ENCODE measurements at places on chromosomes 12 and 14.

- DNase-seq, result no peak
Observed at GRCh38 chr14:103315351-103315911, 18.6 kb upstream of the EIF5 start.

- no peak for DNase-seq
Observed at GRCh38 chr12:85559127-85559526, 277.1 kb downstream of the RASSF9 start.

DNA sequence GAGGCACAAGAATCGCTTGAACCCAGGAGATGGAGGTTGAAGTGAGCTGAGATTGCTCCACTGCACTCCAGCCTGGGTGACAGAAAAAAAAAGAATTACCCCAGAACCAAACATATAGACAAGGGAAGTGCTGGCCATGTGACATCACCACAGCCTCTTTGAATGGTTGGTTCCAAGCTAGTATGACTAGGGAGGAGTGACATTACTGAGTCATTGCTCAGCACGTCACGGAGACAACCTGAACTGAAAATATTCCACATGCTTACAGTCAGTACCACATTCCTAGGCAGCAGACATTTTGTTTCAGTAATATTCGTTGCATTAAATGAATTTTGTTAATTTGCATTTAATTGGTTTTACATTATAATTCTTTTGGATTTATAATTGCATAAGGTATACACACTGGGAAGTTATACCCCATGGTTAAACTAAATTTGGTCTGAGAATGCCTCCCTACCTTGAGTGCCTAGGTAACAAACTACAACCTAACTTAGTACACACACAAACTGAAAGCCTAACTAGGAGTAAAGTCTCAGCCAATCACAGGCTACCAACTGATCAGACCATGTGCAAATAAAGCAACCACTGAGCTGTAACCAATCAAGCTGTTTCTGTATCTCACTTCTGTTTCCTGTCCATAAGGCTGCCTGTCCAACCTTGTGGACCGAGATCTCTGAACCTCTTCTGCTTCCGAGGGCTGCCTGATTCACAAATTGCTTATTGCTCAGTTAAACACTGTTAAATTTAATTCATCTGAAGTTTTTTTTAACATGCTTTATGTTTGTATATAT, 164.4 kb downstream of the CAND1 start:
- peak; percentile 57 for DNase-seq

- DNase-seq, result no peak
Observed at GRCh38 chr12:48021485-48022179, 17.4 kb upstream of the COL2A1 start.

GRCh38 chr12:43669373-43669772, 89.2 kb downstream of the PUS7L start:
- no peak for DNase-seq

- DNase-seq, result no peak
Observed at GRCh38 chr12:26599096-26599695, 233.8 kb downstream of the ITPR2 start.

DNA sequence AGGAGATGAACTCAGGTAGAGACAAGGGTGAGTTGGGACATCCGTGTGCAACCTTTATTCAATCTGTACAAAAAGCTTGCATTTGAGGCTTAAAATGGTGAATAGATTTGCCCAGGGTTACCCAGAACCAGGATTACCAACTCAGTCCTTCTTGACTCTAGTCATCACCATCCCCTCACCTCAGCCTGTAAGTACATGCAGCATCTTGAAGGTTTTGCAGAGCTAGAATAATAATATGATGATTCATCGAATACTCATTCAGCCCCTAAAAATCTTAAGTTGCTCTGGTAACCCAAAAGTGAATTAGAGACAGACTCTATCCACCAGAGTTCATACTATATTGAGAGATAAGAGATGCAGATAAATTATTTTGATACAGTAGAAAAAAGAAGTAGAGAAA, 90.3 kb downstream of the NKX2-1 start:
- DNase-seq, result no peak

- DNase-seq, result no peak
Observed at GRCh38 chr12:44748950-44749468, 127.1 kb downstream of the NELL2 start.

DNA sequence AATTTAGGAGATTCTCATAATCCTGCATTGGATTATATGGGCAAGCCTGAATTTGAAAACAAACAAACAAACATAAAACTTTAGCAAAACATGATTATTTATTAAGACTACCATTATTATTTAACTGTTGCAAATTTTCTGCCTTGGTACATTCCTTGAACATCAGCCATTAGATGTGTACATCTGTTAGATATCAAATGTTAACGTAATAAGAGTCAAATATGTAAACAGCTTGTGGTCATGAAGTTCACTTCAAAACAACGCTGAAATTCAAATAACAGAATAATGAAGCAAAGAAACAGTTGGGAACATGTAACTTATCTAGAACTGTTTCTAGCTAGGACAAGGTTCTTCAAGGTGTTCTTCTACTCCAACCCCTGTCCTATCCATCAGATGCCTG, 14.3 kb upstream of the TMX1 start:
- no peak for DNase-seq

DNA sequence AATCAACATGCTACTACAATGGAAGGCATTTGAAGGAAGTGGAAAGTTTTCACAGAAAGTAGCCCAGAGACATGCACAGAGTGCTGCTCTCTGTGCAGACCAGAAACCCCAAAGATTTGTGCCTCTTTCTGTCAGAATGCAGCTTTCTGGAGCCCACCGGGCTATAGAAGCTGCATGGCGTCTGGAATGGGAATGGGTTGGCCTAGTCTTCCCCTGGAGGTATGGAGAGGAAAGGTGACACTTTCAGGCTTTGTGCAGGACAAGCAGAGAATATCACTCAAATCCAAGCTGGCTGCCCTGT, 21.3 kb upstream of the ZFP36L1 start:
- no peak for DNase-seq

GRCh38 chr12:43883748-43884147, 47.9 kb downstream of the TMEM117 start:
- no peak for DNase-seq

- no peak for DNase-seq
Observed at GRCh38 chr12:11897923-11898322, 172.8 kb upstream of the BCL2L14 start.

GRCh38 chr12:122003651-122004611, 17.8 kb upstream of the BCL7A start:
- DNase-seq, result no peak

DNA sequence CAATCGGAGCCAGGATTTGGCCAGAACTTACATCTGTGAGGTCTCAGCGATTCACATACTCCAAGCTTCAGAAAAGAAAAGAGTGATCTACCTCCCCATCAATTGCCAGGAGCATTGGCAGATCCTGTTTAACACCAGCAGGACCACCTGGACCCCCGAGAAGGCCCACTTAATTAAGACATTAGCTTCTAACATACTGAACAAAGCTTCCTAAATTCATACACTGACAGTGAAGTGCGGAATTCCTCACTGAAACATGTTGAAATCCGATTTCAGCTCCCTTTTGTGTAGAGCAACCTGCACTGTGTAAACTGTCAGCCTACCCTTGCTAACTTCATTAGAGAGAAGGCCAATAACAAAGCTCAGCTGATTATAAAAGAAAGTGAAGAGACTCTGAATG, 274.0 kb downstream of the NOVA1 start:
- DNase-seq, result no peak

- DNase-seq, result no peak
Observed at GRCh38 chr14:75702122-75702521, 41.1 kb downstream of the TTLL5 start.

- no peak for DNase-seq
Observed at GRCh38 chr12:12999271-12999958, 650 bp downstream of the HEBP1 start.

- DNase-seq, result no peak
Observed at GRCh38 chr14:60514378-60514740, 5.4 kb downstream of the SIX6 start.

DNA sequence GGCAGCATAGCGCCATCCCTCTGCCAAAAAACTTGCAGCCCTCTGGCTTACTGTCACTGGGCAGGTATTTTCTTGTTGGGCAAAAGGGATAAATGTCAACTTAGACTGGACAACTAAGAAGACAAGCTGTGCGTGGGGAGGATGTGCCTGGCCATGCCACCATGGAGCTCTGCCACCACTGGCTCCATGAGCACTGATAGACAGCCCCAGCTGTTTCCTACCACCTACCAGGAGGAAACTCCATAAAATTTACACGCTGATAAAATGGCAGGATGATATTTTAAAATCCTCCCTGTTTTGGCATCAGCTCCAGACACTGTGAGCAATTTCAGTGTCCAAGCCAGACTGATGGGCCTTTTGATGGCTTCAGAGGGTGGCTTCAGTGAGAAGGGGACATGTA, 7.1 kb upstream of the GALNT16 start:
- DNase-seq, result no peak

- no peak for DNase-seq
Observed at GRCh38 chr12:32398816-32399369, 465 bp upstream of the FGD4 start.

GRCh38 chr12:24561411-24561871, 387.5 kb downstream of the BCAT1 start:
- peak; percentile 67 for DNase-seq

DNA sequence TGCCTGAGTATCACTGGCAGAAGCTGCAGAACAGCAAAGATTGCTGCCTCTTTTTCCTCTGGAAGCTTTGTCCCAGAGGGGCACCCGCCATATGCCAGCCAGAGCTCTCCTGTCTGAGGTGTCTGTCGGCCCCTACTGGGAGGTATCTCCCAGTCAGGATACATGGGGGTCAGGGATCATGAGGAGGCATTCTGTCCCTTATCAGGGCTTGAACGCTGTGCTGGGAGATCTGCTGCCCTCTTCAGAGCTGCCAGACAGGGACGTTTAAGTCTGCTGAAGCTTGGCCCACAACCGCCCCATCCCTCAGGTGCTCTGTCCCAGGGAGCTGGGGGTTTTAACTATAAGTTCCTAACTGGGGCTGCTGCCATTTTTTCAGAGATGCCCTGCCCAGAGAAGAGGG, 20.3 kb downstream of the CLEC2B start:
- no peak for DNase-seq

DNA sequence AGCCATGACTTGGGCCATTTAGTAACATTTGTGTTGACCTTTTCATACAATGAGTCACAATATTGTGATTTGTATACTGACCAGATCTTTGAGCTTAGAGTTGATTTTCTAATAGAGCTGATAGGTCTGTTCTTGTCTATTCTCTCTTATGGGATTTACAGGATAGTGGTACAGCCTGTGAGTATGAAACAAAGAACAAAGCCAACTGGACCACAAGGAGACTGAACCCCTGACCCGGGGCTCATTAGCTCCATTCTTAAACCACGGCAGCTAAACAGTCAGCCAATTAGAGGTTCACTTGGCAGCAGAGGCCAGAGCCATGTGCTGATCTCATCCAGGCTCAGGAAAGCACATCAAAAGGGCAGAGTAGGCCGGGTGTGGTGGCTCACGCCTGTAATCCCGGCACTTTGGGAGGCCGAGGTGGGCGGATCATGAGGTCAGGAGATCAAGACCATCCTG, 59.1 kb upstream of the GNPNAT1 start:
- peak; percentile 94 for DNase-seq

GRCh38 chr12:67757651-67758050, 109.1 kb downstream of the DYRK2 start:
- no peak for DNase-seq

DNA sequence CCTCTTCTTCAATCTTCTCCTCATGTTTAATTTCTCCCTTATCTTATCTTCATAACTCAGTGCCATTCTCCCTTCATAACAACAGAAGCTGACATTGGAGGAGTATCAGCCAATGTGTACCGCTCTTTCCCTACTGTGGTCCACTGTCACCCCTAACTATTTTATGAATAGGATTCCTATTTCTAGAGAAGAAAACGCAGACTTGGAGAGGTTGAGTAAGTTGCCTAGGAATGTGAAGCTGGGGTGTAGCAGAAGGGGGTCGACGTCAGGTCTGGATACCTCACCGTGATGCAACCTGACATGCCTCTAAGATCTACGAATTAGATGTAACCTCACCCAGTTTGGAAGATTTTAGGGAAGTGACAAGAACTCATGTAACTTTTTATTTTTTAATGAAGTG, 17.1 kb downstream of the LMO3 start:
- no peak for DNase-seq

- DNase-seq, result no peak
Observed at GRCh38 chr14:74313601-74314000, 10.9 kb upstream of the ABCD4 start.

DNA sequence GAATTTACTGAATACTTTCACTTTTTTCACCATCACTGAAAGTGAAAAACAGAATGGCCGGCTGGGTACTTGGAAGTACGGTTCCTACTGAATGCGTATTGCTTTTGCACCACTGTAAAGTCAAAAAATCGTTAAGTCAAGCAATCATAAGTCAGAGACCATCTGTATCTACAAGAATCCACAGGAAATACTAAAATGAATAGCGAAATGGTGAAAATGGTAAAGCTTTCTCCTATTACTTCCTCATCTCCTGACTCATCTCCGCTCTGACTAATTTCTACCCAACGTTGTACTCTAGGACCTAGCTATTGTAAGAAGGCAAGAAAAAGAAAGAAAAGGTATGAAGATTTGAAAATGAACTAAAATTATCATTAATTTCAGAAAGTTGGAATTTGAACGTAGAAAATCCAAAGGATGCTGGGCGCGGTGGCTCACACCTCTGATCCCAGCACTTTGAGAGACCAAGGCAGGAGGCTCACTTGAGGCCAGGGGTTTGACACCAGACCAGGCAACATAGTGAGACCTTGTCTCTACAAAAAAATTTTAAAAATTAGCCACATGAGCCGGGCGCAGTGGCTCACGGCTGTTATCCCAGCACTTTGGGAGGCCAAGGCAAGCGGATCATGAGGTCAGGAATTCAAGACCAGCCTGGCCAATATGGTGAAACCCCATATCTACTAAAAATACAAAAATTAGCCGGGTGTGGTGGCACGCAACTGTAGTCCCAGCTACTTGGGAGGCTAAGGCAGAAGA, 5.3 kb upstream of the CDCA4 start:
- DNase-seq, result no peak

Measured in foreskin melanocyte (primary cell).